ENCODE measurements at places on chromosomes 5 and 9. TPM values are rescaled to one million over a fixed set of nuclear protein-coding genes. Genes with fewer than 3 reads are reported as not detected.

GRCh38 chr5:307794-308579 is 13.5 kb upstream of the AHRR start:
- no peak for DNase-seq

Gene TAF11L5
- not detected for total RNA-seq

- DNase-seq, result no peak
These were observed 11.0 kb downstream of the NAIP start for GRCh38 chr5:71014176-71014575.

- DNase-seq, result no peak
These were observed 255.0 kb downstream of the EFNA5 start for GRCh38 chr5:107415762-107416161.

All from ovary (tissue), 10 donors.